ENCODE measurements at places on chromosomes 7 and 10. TPM values are rescaled to one million over a fixed set of nuclear protein-coding genes. Genes with fewer than 3 reads are reported as not detected.

CPA2 gene
- total RNA-seq, result not detected

NYAP1 gene
- total RNA-seq, result 0.14 TPM

HOXA9 gene
- total RNA-seq, result 7.9 TPM

SPDYE11 gene
- not detected for total RNA-seq

CPXM2 gene
- 29.0 TPM for total RNA-seq

PPP1R17 gene
- total RNA-seq, result not detected

ZNF138 gene
- total RNA-seq, result 3.4 TPM

AKR1B15 gene
- total RNA-seq, result 0.43 TPM

ENTPD7 gene
- 30.4 TPM for total RNA-seq

C10orf67 gene
- total RNA-seq, result 0.14 TPM

GPR141 gene
- 0.09 TPM for total RNA-seq

All from smooth muscle cell of bladder (primary cell).